Inflammatory macrophage (primary cell): ENCODE measurements at places on chromosomes 2 and 18.

DNA sequence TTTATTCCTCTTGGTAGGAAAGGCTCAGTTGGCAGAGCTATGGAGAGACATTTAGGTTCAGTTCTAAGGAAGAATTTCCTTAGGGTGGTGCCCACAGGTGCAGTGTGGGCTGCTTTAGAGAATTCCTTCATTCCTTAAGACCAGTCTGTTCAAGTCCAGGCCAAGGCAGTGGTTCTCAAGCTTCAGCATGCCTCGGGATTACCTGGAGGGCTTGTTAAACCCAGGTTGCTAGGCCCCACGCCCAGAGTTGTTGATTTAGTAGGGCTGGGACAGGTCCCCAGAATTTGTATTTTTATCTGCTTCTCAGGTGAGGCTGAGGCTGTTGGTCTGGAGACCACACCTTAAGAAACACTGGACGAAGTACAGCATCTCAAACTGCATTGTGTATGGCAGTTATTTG lies 68.9 kb downstream of the CERS6 start:
- DNase-seq: no peak

- no peak for DNase-seq
These were observed 110.9 kb upstream of the RMP24 start for GRCh38 chr18:35861367-35862118.

DNA sequence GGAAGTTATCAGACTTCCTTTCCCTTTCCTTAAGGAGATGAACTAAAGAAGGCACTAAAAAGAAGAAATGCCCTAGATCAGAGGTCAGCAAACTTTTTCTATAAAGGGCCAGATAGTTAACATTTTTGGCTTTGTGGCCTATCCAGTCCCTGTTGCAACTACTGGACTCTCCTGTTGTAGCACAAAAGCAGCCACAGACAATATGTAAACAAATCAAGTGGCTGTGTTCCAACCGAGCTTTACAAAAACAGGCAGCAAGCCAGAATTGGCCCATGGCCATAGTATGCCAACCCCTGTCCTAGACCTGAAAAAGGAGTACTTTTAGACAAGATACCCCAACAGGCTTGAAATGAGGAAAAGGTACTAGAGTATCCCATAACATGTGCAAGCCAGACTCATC lies 10.9 kb downstream of the NHEJ1 start:
- DNase-seq: no peak

DNA sequence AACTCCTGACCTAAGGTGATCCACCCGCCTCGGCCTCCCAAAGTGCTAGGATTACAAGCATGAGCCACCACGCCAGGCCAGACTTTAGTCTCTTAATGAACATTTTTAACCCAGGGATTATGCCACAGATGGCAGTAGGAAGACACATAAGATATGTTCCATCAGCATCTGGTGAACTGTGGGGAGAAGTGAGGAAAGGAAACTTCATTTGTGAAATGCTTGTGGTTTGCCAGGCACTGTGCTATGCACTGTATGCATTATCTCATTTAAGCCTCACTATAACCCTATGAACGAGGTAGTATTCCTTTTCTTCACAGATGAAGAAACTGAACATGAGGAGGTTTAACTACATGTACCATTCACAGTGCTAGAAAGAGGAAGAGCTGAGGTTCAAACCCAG lies 29.3 kb downstream of the PTRHD1 start:
- no peak for DNase-seq
